Stimulated activated CD8-positive, alpha-beta memory T cell treated with anti-CD3 and anti-CD28 coated beads, Interleukin-4, amount 100 ng/mL, for 1 hour (primary cell): ENCODE measurements at places on chromosomes 6 and 20.

DNA sequence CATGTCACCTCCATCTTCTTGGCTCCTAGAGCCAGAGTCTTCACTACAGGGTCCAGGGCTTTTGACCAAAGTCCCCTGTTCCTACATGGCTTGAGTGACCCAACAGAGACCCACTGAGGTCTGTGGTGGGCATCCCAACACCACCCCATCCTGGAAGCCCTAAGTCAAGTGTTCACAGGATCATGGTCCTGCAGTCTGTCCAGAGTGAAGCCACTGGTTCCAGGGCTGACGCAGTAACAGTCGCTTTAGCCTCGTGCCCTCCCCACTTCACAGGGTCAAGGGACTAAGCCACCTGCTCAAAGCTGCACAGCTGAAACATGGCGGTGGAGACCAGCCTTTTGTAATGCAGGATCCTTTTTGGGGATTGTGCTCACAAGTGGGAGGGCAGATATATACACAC lies 133.9 kb downstream of the JPH2 start:
- DNase-seq: no peak

DNA sequence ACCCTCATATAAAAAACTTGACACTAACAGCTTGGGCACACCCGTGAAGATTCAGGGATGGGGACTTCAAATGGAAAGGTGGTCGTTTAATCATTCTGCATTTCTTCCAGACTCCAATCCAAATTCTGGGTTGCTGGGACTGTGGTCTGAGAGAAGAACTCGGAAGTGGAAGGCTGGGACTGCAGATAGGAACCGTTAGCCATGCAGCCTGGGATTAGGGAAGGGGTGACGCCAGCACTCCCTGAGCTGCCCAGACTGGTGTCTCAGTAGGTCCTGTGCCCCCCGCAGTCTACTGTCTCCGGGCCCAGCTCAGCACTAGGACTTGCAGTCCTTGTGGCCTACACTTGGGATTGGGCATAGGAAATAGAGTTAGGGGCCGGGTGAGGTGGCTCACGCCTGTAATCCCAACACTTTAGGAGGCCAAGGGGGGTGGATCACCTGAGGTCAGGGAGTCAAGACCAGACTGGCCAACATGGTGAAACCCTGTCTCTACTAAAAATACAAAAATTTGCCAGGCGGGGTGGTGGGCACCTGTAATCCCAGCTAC lies 511 bp upstream of the CLIC1 start:
- no peak for DNase-seq

GRCh38 chr6:167046861-167047495 lies 47.8 kb downstream of the CEP43 start:
- DNase-seq: no peak

GRCh38 chr20:35039846-35040489 lies 52.6 kb downstream of the TRPC4AP start:
- no peak for DNase-seq

GRCh38 chr6:137666202-137666774 lies 172.1 kb upstream of the OLIG3 start:
- DNase-seq: no peak
